ENCODE measurements at places on chromosomes 3 and 15. TPM values are rescaled to one million over a fixed set of nuclear protein-coding genes. Genes with fewer than 3 reads are reported as not detected.
A peak's percentile ranks its signal among the peaks of the same experiment; 100 is the strongest.

The SNURF gene
- total RNA-seq, result 7.5 TPM

The AGTR1 gene
- 0.18 TPM for total RNA-seq

The KNSTRN gene
- total RNA-seq, result 93.9 TPM

The SEMA6D gene
- total RNA-seq, result 0.71 TPM

The LRRC3B gene
- not detected for total RNA-seq

The XCR1 gene
- total RNA-seq, result not detected

DNA sequence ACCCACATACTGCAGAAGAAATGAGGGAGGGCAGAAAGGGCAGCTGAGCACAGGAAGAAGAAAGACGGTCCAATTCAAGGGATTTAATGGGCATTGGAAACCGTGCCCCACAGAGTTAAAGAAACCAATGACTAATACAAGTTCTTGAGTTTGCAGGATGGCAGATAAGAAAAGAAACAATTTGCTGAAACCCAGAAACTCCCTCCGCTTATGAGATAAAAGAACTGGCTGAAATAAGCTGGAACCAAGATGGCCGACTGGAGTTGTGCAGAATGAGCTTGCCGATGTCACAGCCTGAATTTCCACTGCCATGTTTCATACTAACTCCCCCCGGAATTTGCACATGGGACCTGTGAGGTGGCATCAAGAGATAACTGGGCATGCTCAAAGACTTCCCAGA is 47.1 kb downstream of the SCAP start:
- H3K27me3 ChIP-seq, result no peaks in the 10 kb centered on the region
- H3K27ac ChIP-seq, result no peak overlapping the region
- no peaks in the 10 kb centered on the region for H3K4me1 ChIP-seq
- no peak for DNase-seq
- H3K4me3 ChIP-seq, result no peak overlapping the region

GRCh38 chr3:157594413-157594812 is 91.2 kb upstream of the VEPH1 start:
- DNase-seq, result no peak
- H3K36me3 ChIP-seq, result no peaks in the 10 kb centered on the region
- H3K4me1 ChIP-seq, result no peaks in the 10 kb centered on the region

DNA sequence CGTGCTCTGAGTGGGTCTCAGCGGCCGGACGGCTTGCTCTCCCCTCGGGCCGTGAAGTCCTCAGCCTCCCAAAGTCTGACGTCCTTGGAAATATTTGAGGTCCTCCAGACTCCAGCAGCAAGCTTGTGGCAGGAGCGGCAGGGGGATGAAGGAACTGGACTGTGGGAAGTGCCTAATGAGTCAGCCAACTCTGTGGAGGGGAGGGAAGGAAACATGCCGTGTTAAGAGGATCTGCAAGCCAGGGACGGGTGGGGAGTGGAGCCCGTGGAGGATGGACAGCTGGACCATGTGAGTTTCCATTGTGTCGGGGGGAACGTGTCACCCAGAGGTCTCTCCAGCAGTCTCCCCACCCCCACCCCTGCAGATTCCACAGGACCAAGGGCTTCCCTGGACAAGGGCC is 39.4 kb upstream of the IDH2 start:
- no peak overlapping the region for H3K4me3 ChIP-seq
- no peaks in the 10 kb centered on the region for H3K36me3 ChIP-seq
- H3K27me3 ChIP-seq, result 0 out of 2 replicates have a peak, but pooled peaks cover 2% of the 10 kb centered on the region
- H3K27ac ChIP-seq, result no peak overlapping the region
- DNase-seq, result peak; percentile 48

- no peaks in the 10 kb centered on the region for H3K27me3 ChIP-seq
- H3K36me3 ChIP-seq, result no peaks in the 10 kb centered on the region
- H3K4me3 ChIP-seq, result no peak overlapping the region
Measured at GRCh38 chr15:51775967-51776816, 24.8 kb downstream of the TMOD2 start.

GRCh38 chr3:13229273-13229949 is 156.2 kb upstream of the IQSEC1 start:
- peaks cover 10% of the 10 kb centered on the region for H3K27me3 ChIP-seq
- no peaks in the 10 kb centered on the region for H3K36me3 ChIP-seq
- H3K4me3 ChIP-seq, result no peak overlapping the region
- DNase-seq, result peak; percentile 25
- H3K4me1 ChIP-seq, result no peaks in the 10 kb centered on the region

DNA sequence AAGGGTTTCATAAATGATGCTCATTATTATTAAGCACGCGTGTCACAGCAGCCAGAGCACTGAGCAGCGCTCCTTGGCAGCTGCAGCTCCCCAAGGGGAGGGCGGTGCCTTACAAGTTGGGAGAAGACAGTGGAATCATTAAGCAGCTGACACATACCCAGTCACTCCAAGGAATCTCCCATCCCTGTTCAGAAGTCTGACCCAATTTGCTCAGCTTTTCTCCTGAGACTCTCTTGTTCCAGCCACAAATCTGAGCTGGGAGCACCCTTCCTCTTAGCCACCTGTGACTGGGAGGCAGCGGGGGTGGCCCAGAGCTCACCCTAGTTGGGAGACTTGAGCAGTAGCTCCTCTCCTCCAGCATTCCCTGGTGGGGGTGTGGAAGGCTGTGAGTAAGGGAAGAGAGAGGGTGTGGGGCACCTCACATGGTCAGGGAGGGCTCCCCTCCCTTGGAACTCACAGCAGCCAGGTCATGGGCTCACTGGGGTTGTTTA is 64.3 kb downstream of the DUT start:
- no peak overlapping the region for H3K27ac ChIP-seq
- DNase-seq, result peak; percentile 19
- no peaks in the 10 kb centered on the region for H3K27me3 ChIP-seq
- H3K36me3 ChIP-seq, result no peaks in the 10 kb centered on the region
- peaks cover 14% of the 10 kb centered on the region for H3K4me1 ChIP-seq
- no peak overlapping the region for H3K4me3 ChIP-seq

GRCh38 chr3:16476636-16477035 is 36.9 kb downstream of the RFTN1 start:
- H3K4me1 ChIP-seq, result peaks cover 39% of the 10 kb centered on the region
- H3K27me3 ChIP-seq, result no peaks in the 10 kb centered on the region
- DNase-seq, result peak; percentile 70

DNA sequence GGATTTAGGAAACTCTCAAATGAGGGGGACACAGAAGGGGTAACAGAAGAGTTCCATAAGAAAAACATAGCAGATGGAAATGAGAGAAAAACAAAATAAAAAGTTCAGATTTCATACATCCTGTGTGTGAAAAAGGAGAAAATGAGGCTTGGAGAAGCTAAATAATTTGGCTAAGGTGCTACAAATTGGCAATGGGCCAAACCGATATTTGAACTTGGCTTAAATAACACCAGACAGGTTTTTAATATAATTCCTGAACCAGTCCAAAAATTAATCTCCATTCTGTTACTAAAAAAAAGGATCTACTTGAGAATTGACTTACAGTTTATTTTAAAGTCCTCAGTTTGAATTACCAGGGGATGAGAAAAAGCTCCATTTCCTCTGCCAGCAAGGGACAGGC is 342.9 kb upstream of the DPH6 start:
- H3K27me3 ChIP-seq, result no peaks in the 10 kb centered on the region
- H3K36me3 ChIP-seq, result no peaks in the 10 kb centered on the region
- no peaks in the 10 kb centered on the region for H3K4me1 ChIP-seq
- H3K4me3 ChIP-seq, result no peak overlapping the region
- DNase-seq, result peak; percentile 4
- H3K27ac ChIP-seq, result no peak overlapping the region

DNA sequence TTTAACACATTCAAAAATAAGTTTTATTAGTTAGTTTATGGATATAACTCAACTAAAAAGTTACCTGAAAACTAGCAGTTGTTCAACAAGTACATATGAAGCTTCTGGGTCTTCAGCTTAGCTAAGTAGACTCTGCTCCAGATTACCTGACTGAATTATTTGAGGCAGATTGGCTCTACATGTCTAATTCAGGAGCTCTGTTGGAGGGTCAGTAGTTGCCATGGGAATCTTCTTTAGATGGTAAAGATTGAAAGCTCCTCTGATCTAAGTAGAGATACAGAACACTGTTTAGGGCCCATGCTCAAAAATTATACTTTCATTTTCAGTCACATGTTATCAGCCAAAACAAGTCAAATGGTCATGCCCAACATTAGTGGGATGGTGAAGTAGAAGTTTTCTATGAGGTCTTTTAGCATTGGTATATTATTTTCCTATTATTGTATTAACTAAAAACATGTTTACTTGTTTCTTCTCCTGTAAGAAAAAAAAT is 1476.9 kb downstream of the OTOL1 start:
- no peak for DNase-seq
- no peak overlapping the region for H3K4me3 ChIP-seq
- no peaks in the 10 kb centered on the region for H3K36me3 ChIP-seq
- no peaks in the 10 kb centered on the region for H3K4me1 ChIP-seq

GRCh38 chr15:22979238-22980188 is 655 bp downstream of the CYFIP1 start:
- H3K4me1 ChIP-seq, result peaks cover 3% of the 10 kb centered on the region
- no peaks in the 10 kb centered on the region for H3K27me3 ChIP-seq

GRCh38 chr15:40407330-40407990 is 1.9 kb downstream of the IVD start:
- H3K4me1 ChIP-seq, result 0 out of 2 replicates have a peak, but pooled peaks cover 3% of the 10 kb centered on the region
- no peak overlapping the region for H3K27ac ChIP-seq
- H3K27me3 ChIP-seq, result no peaks in the 10 kb centered on the region
- peaks cover 28% of the 10 kb centered on the region for H3K36me3 ChIP-seq
- DNase-seq, result no peak

GRCh38 chr3:59540696-59541095 is 490.9 kb upstream of the CFAP20DC start:
- no peak for DNase-seq
- H3K27me3 ChIP-seq, result no peaks in the 10 kb centered on the region
- no peaks in the 10 kb centered on the region for H3K36me3 ChIP-seq
- no peak overlapping the region for H3K27ac ChIP-seq
- H3K4me1 ChIP-seq, result no peaks in the 10 kb centered on the region
- no peak overlapping the region for H3K4me3 ChIP-seq
